Transverse colon (tissue), 4 donors: ENCODE measurements at places on chromosomes 6 and 20. TPM values are rescaled to one million over a fixed set of nuclear protein-coding genes. Genes with fewer than 3 reads are reported as not detected.

Gene CHD6
- 42.1 TPM for total RNA-seq

Gene SLC22A2
- total RNA-seq = not detected

Gene C6orf141
- total RNA-seq = 15.0 TPM

Gene BIRC7
- 1.6 TPM for total RNA-seq

Gene MEP1A
- total RNA-seq = 260 TPM

Gene PTCHD4
- not detected for total RNA-seq

Gene FKBP1A
- 202 TPM for total RNA-seq

Gene GUCA1A
- total RNA-seq = not detected

Gene OOEP
- total RNA-seq = not detected

Gene PBOV1
- total RNA-seq = not detected

Gene CGA
- not detected for total RNA-seq

Gene TULP1
- not detected for total RNA-seq

Gene OR2J3
- not detected for total RNA-seq

Gene NTSR1
- total RNA-seq = 2.7 TPM

Gene BMP6
- total RNA-seq = 1.1 TPM

Gene CD40
- 11.6 TPM for total RNA-seq

Gene UNC93A
- total RNA-seq = not detected

Gene SYCP2L
- total RNA-seq = not detected

Gene ULBP2
- total RNA-seq = not detected

Gene IMPG1
- not detected for total RNA-seq

Gene SGK2
- total RNA-seq = 71.6 TPM

Gene CFAP206
- not detected for total RNA-seq

Gene MAS1
- not detected for total RNA-seq

Gene RAD21L1
- not detected for total RNA-seq

Gene LRRC73
- not detected for total RNA-seq

Gene GNAS-AS1
- total RNA-seq = not detected

Gene LY6G6C
- not detected for total RNA-seq

Gene TMEM14C
- total RNA-seq = 9.7 TPM

Gene LATS1
- 13.1 TPM for total RNA-seq

Gene BHLHE23
- not detected for total RNA-seq

Gene FLRT3
- total RNA-seq = 6.2 TPM
